ENCODE measurements at places on chromosomes 2 and 18. TPM values are rescaled to one million over a fixed set of nuclear protein-coding genes. Genes with fewer than 3 reads are reported as not detected.

DNA sequence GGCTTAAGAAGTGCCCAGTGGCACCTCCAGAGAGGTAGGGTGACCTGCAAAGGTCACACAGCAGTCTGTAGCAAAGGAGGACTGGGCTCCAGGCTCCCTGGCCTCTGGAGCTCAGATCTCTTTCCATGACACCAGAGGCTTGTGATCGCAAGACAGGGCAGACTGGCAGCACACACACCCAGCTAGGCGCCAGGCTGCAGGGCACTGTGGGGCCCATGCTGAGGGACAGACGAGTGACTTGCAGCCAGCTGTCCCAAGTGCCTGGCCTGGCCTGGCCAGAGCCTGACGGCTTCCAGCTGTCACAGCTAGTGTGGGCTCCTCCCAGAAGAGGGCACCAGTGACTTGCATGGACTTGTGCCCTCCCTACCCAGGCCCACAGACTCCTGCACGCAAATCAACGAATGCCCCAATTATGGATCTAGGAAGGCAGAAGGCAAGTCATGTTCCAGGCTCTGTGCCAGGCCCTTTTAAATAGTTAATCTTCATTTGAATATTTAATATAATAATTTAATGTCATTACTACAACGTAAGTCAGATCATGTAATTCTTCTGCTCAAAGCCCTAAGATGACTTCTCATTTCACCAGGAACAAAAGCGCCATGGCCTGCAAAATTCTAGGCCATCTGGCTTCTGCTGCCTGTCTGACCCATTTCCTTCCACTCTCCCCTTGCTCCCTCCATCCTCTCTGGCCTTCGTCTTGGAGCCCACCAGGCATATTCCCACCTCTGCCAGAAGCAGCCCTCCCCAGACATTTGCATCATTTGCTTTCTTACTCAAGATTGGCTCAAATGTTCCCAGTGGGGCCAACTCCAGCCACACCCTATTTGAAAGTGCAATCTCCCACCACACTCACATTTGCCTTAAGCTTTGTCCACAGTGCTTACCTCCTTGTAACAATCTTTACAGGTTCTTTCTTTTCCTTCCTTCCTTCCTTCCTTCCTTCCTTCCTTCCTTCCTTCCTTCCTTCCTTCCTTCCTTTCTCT lies 3.7 kb upstream of the SPEG start:
- no peak for DNase-seq

GRCh38 chr2:48346124-48346536 lies 183.8 kb upstream of the STON1 start:
- DNase-seq: no peak

DNA sequence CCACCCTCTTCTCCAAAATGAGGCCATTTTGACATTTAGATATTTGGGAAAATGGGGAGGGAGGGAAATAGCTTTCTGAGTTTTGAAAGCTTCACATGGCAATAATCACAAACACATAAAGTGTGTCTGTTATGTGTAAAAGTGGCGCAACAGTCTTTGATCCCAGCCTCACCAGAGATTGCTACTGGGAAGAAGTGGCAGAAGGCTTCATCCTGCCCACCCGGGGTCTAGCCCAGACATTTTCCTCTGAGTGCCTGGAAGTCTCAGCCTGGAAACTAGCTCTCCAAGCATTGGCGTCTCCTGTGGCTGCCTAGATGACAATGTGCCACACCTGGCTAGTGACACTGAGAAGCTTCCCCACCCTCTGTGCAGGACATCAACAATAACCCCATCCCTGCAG lies 1.7 kb upstream of the LBH start:
- no peak for DNase-seq

DNA sequence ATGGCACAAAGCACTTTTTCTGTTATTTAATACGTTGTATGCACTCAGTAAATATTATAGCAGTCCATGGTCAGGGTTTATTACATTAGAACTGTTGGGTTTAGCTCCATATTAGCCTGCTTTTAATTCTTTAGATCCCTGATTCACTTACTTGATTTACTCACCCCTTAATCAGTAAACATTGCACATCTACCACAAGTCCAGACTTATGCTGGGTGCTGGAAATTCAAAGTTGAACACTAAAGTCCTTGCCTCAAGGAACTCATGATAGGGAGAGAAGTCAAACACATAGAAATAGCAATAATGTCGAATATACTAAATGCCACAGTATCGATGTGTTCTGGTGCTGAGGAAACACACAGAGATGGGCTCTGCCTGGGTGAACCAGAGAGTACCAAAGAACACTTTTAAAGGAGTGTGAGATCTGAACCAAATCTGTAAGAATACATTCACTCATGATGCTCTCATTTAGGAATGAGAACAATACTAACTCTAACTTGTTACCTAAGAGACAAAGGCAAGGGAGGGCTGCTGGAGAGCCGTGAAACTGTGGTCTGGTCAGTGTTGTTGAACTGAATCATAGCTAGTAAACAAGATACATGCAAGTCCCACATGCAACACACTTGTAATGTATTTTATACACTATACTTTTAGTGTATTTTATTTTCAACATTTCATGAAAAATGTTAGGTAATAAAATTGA lies 4.9 kb downstream of the STAT4 start:
- no peak for DNase-seq

DNA sequence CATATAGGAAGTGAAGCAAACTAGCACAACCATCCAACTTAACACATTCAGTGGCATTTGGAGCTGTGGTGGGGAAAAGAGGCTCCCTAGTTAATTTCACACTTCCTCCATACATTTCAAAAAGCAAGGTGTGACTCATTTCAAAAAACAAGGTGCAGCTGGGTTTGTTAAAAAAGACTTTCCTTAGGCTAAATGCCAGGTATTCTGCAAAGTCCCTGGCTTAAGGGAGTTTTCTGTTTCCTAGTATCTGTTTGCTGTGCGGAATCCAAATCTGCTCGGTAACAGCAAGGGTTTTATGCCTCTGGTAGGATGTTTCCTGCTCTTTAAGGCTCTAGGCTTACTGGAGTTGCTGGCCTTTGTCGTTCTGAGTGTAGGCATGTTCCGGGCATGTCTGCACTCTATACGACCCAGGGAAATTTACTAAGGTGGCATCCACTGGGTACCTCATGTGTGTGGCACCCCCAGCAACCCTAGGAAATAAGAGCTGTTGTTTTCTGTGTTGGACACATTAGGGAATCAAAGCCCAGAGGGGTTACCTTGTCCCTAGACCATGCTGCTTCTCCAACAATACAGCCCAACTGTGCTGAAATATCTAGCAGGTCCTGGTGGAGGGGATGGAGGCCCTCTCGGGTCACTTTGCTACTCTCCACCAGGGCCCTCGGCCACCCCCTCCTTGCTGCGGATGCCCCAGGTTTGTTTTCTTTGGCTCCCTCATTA lies 634 bp upstream of the MSGN1 start:
- DNase-seq: no peak

GRCh38 chr2:10185046-10185445 lies 62.5 kb downstream of the RRM2 start:
- DNase-seq: no peak

The NEURL3 gene
- 0.16 TPM for total RNA-seq
